ENCODE measurements at places on chromosomes 1 and 21. TPM values are rescaled to one million over a fixed set of nuclear protein-coding genes. Genes with fewer than 3 reads are reported as not detected.

The ACTL8 gene
- not detected for total RNA-seq

The FCER1G gene
- 12.6 TPM for total RNA-seq

The ASAP3 gene
- 68.7 TPM for total RNA-seq

The LRRC53 gene
- total RNA-seq, result not detected

DNA sequence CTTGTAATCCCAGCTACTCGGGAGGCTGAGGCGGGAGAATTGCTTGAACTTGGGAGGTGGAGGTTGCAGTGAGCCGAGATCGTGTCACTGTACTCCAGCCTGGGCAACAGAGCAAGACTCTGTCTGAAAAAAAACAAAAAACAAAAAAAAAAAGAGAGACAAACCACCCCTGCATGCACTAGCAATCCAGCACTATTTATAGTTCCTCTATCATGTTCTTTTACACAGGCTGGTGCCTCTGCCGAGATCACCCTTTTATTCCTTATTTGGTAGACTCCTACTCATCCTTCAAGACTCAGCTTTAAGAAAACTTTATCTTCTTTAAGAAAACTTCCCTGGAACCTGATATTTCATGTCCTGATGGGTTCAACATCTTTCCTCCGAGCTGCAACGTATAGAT lies 10.8 kb downstream of the FMO5 start:
- H3K36me3 ChIP-seq, result peaks cover 6% of the 10 kb centered on the region
- H3K27ac ChIP-seq, result no peak overlapping the region
- no peak overlapping the region for H3K4me3 ChIP-seq
- H3K4me1 ChIP-seq, result no peaks in the 10 kb centered on the region
- H3K27me3 ChIP-seq, result no peaks in the 10 kb centered on the region

DNA sequence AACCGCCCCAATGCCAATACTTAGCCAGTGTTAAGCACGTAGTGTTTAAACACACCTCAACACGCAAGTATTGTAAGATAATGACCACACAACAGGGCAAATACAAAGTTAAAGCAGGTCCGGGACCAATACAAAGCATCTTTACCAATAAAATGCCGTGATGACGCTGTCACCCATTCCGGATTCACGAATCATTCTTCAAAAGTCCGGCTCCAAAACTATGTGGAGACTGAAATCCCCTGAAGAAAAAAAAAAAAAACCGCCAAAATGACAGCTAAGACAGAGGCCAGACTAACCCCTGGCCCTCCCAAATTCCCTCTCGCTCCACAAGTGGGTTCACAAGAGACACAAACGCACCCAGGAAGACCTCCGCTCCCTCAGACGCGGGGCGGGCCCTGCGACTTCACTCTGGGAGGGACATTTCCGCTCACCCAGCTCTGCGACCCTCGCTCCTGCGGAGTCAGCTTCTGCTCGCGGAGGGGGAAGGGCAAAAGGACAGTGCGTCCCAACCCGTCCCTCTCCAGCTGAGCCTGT lies 625 bp upstream of the DARS2 start:
- H3K27me3 ChIP-seq, result no peaks in the 10 kb centered on the region
- DNase-seq, result no peak
- H3K4me3 ChIP-seq, result peak overlapping the region; percentile 83
- H3K4me1 ChIP-seq, result peaks cover 21% of the 10 kb centered on the region
- H3K27ac ChIP-seq, result peak overlapping the region; percentile 96
- H3K36me3 ChIP-seq, result no peaks in the 10 kb centered on the region

DNA sequence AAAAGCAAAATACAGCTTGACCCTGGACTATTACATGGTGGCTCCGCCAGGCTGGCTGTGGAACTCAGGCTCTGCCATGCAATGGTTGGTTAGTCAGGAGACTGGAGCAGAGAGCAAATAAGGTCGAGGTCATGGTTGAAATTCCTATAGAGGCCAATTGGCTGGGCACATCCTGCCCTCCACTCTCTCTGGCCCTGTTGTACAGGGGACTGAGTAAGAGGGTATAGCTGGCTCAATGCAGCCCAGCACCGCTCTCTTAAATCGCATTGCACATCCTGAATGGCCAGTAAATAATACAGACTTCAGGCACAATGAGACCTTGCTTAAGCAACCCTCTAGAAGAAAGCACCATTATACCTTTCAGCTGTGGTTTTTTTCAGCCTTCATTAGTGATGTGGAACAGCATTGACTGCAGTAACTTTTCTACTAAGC lies 59.3 kb upstream of the PPP2R5A start:
- H3K4me3 ChIP-seq, result no peak overlapping the region
- no peak for DNase-seq
- H3K36me3 ChIP-seq, result no peaks in the 10 kb centered on the region
- no peaks in the 10 kb centered on the region for H3K27me3 ChIP-seq

DNA sequence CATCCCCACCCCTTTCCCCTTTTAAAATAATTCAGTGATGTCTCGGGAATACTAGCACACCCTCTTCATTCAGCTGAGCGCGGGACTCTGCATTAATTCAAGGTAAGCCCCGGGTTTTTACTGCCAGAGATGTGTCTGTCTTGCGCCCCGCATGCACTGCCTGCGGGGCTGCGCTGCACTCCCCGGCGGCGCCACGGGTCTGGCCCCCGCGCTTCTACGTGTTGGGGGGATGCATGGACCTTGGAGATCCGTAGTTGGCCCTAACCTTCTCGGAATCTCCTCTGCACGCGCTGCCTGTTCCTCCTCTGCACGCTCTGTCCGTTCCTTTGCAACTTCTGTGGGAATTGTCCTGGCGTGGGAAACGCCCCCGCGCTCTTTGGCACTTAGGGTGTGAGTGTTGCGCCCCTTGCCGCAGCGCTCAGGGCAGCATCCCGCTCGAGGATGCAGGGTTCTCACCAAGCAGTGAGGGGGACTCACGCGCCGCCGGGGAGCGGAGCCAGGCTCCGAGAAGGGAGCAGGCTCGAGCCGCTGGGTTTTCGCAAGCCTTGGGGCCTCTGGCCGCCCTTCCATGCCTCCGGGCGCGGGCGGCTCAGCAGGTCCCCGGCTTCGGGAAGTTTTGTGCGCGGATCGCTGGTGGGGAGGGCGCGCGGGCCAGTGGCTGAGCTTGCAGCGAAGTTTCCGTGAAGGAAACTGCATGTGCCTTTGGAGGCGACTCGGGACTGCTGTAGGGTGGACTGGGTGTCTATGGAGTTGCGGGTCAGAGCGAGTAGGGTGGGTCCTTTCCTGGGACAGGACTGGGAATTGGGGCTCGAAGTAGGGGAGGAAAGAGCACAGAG lies 165.1 kb upstream of the CACNA1E start:
- H3K36me3 ChIP-seq, result no peaks in the 10 kb centered on the region
- no peak for DNase-seq
- H3K4me3 ChIP-seq, result no peak overlapping the region
- H3K4me1 ChIP-seq, result peaks cover 17% of the 10 kb centered on the region
- no peak overlapping the region for H3K27ac ChIP-seq
- H3K27me3 ChIP-seq, result peaks cover 78% of the 10 kb centered on the region

DNA sequence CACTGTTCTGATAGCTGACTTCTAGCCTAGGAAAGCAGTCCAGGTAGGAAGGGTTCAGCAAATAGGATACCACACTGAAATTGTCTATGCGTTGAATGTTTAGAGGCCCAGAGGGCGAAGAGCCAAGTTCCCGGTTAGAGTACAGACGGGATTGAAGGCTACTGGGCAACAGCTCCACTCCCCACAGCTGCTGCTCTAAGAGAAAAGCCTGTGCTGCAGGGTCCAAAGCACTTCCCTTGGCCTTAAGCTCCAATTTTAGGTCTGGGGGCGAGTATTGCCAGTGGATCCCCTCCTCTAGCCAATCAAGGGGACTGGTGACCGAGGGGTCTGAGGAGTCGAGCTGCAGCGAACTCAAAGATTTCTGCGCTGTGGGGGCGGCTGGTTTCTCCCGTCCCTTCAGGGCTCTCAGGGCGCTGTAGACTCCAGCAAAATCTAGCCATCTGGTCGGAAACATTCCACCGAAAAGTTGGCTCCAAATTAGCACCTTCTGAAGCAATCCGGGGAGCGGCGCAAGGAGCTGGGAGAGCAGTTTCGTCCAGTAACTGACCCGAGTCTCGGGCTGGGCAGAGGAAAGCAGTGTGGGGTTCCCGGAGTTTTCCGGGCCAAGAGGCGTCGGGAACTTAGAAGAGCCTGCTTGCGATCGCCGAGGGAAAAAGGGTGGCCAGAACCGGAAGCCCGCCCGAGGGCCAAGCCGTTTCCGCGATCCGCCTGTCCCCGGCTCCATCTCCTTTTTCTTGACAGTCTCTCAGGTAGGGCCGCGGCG lies 748 bp downstream of the PPP1R15B start:
- H3K36me3 ChIP-seq, result no peaks in the 10 kb centered on the region
- H3K27me3 ChIP-seq, result no peaks in the 10 kb centered on the region
- H3K4me3 ChIP-seq, result peak overlapping the region; percentile 70
- peak overlapping the region; percentile 98 for H3K27ac ChIP-seq
- peak; percentile 86 for DNase-seq

DNA sequence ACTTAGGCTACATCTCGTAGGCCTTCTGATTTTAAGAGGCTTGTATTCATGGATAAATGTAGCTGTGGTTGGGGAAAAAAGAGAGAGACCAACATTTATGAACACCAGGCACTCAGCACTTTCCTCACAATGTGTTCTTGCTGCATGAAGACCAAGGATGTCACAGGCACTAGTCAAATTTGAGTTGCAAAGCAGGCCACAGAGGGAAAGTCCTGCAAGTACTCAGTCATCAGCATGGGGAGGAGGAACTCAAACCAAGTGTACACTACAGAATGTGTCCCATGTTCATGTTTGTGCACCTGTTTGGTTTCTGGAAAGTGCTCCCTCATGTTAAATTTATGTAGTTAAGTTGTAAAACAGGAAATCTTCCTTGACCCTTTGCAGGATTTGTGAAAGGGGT lies 8.7 kb upstream of the MAP3K7CL start:
- no peaks in the 10 kb centered on the region for H3K36me3 ChIP-seq
- no peak overlapping the region for H3K4me3 ChIP-seq
- H3K4me1 ChIP-seq, result no peaks in the 10 kb centered on the region
- no peaks in the 10 kb centered on the region for H3K27me3 ChIP-seq

DNA sequence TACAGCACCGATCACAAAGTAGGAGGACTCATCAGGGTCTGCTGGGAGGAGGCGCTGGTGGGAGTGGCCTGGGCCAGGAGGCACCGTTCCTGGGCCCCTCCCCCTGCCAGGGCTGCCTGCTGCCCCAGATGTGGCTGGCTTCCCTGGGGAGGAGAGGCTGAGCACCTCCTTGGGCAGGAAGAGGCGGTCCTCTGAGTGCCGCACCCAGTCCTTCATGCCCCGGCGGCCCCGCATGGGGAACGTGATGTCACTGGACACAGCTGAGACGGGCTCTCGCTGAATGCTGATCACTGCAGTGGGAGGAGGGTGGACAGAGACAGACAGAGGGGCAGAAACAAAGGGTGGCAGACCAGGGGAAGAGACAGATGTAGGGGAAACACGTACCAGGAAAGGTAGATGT lies 24.8 kb downstream of the ADGRB2 start:
- no peak overlapping the region for H3K27ac ChIP-seq
- H3K36me3 ChIP-seq, result no peaks in the 10 kb centered on the region
- H3K4me3 ChIP-seq, result no peak overlapping the region
- DNase-seq, result no peak

- DNase-seq, result no peak
- peaks cover 3% of the 10 kb centered on the region for H3K4me1 ChIP-seq
- H3K4me3 ChIP-seq, result no peak overlapping the region
- H3K27ac ChIP-seq, result no peak overlapping the region
- peaks cover 46% of the 10 kb centered on the region for H3K36me3 ChIP-seq
Observed at GRCh38 chr1:183926983-183927382, 110.5 kb downstream of the COLGALT2 start.

DNA sequence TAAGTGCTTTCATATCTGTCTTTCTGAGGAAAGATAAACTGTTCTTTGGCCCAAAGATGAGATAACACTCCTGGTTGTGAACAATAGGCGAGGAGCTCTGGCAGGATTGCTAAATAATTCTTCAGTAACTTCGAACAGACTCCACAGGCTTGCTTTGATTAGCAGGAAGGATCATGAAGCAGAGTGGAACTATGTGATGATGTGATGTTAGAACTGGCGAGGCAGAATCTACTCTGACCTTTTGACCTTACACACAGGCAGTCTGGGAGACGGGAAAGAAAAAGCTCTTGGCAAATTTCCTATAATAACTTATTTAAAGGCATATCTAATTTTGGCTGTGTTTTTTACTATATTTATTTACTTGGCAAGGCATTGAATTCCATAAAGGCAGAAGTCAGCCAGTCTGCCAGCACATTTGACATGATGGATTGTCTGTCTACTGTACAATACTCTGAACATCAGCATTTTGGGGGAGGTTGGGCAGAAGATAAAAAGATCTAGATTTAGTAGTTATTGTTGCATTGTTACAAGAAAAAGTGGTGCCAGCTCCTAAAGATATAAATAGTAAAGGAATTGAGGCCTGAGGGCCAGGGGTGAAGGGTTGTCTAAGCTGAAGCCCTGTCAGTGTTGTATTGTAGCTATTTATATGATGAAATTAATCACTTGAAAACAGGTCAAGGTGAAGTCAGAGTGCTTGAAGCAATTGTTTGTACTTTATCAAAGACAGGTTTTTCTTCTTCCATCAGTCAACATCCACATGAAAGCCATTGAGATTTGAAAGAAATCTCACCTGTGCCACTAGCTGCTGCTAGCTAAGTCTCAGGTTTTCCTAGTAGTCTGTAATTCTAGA lies 708.8 kb downstream of the LTN1 start:
- no peaks in the 10 kb centered on the region for H3K27me3 ChIP-seq
- no peak overlapping the region for H3K27ac ChIP-seq
- H3K36me3 ChIP-seq, result no peaks in the 10 kb centered on the region
- peaks cover 11% of the 10 kb centered on the region for H3K4me1 ChIP-seq
- DNase-seq, result no peak
